AG04449 (cell line): ENCODE measurements at places on chromosomes 2 and 18.

DNA sequence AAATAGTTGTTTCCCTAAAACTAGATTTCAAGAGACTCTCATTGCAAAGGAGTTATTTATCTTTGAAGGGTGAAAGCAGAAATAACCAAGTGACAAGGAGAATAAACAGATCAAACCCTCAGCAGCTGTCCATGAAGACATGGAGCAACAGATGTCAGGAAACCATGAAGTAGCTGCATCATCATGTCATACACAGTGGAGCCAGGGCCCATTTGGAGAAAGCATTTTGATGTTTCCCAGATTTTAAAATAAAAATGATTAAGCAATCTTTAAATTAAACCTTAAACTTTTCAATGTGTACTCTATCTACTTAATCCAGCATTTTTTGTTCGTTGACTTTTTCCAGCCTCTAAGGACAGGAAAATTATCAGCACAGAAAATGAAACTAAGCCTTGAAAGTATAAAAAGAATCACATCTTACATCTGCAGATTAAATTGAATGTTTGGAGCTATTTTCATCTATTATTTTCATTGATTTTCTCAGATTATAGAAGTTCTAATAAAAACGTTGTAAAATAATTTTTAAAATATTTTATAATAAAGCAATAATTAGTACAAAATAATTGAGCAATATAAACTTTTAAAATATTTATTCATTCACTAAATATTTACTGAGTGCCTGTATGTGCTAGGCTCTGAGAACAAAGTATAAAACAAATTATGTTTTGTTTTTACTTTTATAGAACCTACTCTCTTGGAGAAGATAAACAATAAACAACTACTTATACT lies 860.1 kb downstream of the BCL11A start:
- DNase-seq: no peak

- no peak for DNase-seq
These were observed 24.1 kb downstream of the GULP1 start for GRCh38 chr2:188315750-188316149.

DNA sequence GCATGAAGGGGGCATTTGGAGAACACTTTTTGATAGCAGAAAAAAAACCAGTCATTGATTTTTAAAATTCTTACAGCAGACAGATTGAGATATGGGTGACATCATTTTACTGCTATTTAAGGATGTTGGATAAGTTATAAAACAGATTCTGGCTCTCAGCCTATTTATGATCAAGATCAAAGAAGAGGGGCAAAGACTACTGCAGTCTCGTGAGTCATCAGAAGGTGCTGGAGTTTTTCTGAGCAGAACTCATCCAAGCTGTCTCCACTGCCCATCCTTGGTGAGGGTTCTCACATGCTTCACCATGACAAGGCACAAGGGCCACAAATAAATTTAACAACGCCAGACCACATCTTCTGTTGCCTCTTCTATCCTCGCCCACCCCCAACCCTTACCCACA lies 58.8 kb downstream of the ST6GAL2 start:
- DNase-seq: no peak

- no peak for DNase-seq
These were observed 38.4 kb downstream of the TBC1D8 start for GRCh38 chr2:101112772-101113157.

GRCh38 chr2:66576561-66577320 lies 141.8 kb downstream of the MEIS1 start:
- no peak for DNase-seq

- DNase-seq: no peak
These were observed 6.0 kb downstream of the CIAO1 start for GRCh38 chr2:96271995-96272394.

- DNase-seq: peak; percentile 14
These were observed 127.8 kb downstream of the STK39 start for GRCh38 chr2:168119515-168120141.

DNA sequence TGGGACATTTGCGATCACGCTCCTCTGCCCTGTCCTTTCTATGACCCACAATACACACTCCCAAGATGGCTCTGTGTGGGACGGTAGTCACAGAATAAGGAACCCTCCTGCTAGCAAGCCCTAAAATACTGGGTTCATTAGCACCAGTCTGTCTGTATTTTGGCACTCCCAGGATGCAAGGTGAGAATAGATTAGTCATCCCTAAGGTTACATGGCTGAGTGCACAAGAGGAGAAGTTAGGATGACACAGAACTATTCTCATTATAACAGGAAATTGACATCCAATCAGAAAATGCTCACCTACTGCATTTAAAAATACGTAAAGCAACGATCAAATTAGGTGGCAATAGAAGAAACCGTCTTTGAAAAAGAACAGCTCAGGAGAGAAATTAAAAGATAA lies 590.2 kb downstream of the EPHA4 start:
- DNase-seq: no peak

DNA sequence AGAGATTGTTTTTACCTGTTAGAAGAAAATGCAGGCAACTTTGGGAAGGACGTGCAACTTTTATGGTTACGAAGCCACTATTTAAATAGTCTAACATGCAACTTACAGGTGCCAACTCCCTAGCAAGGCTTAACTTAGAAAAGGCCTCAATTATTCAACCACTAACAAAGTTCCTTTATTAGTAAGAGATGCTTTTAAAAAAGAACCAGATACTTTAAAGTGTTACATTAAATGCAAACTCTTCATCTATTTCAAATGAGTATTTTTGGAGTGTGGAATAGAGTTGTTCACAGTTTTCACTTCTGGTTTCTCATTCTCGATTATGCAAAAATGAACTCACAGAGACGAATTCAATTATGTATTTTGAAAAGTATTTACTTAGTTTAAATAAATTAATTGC lies 51.7 kb downstream of the PELI1 start:
- DNase-seq: no peak

- no peak for DNase-seq
These were observed 41.0 kb upstream of the EPC2 start for GRCh38 chr2:148603562-148603920.

GRCh38 chr2:123080331-123080730 lies 944.8 kb upstream of the CNTNAP5 start:
- DNase-seq: no peak

- DNase-seq: no peak
These were observed 117.2 kb upstream of the HS6ST1 start for GRCh38 chr2:128435576-128436478.

GRCh38 chr2:68196120-68196716 lies 38.5 kb downstream of the PNO1 start:
- DNase-seq: peak; percentile 5

DNA sequence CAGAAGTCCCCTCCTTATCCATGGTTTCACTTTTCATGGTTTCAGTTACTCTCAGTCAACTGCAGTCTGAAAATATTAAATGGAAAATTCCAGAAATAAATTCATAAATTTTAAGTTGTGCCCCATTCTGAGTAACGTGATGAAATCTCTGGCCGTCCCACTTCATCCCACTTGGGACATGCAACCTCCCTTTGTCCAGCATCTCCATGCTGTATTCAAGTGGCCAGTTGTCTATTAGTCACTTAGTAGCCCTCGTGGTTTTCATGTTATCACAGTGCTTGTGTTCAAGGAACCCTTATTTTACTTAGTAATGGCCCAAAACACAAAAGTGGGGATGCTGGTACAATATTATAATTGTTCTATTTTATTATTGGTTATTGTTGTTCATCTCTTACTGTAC lies 18.0 kb upstream of the DAPL1 start:
- no peak for DNase-seq

DNA sequence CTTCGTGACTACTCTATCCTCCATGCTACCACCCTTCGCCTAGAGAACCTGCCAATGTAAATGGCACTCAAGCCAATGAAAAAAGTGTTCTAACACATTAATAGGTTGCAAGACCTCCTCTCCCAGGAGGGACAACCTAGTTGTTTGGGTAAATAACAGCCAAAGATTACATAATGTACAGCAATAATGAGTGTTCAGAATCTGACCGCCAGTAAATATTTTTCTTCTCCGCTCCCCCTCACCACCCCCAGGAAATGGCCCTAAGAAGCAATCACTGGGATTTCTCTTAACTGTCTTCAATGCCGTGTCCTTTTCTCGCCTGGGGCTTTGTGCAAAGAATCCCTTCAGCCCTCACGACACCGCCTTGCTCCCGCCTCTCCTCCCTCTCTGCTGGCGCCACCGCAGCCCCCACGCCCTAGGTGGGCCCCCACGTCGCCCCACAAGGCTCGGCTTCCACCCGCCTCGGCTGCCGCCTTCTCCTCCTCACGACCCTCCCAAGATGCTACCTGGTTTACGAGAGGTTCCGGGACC lies 458 bp downstream of the HYCC2 start:
- no peak for DNase-seq

- DNase-seq: no peak
These were observed 2.5 kb downstream of the MYCN start for GRCh38 chr2:15942711-15943345.

GRCh38 chr2:137913169-137913568 lies 51.1 kb upstream of the HNMT start:
- DNase-seq: no peak

DNA sequence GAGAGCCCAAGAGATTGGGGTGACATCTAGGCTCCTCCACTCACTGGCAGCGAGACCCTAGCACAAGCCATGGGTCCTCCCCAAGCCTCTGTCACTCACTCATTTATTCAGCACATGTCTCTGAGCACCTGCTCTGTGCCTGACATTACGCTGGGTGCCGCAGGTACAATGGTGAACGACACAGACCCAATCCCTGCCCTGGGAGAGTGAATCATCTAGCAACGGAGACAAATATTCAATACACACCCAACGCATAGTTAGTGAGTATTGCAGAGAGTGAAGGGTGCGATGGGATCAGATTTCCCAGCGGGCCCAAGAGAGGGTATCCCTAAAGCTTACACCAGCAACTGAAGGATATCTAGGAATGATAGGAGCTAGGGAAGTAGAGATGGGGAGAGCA lies 45.5 kb downstream of the ZFP36L2 start:
- no peak for DNase-seq

DNA sequence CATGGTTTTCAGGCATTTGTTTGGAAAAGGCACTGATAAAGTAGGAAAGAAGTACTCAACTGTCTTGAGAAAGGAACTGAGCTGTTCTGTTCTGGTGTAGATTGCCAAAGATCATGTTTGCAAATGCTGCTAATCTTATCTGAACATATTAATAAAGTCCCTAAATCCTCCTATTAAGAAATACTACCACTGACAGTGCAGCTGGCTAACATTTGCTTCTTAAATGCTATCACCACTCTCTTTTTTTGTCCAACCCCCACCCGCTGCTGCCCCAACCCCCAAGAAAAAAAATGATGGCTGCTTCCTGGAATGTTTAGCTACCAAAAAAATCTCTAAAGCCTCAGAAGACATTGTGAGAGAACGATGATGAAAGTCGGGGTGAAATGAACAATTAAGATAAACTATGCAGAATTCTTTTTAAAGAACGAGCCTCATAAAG lies 130.7 kb downstream of the CCBE1 start:
- DNase-seq: peak; percentile 33

DNA sequence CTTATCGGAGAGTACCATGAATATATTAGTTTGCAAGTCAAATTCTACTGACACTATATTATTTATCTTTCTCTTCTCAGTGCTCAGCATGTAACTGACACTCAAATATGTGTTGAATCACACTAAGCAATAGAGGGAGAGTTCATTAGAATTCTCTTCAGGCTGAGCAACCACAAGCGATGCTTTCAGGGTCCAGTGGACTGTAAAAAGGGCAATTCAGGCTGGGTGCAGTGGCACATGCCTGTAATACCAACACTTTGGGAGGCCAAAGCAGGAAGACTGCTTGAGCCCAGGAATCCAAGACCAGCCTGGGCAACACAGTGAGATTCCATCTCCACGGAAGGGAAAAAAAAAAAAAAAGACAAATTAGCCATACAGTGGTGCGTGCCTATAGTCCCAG lies 16.3 kb downstream of the PDE6D start:
- no peak for DNase-seq

- DNase-seq: no peak
These were observed 107.8 kb downstream of the TANC1 start for GRCh38 chr2:159076241-159076640.

GRCh38 chr18:6891788-6892187 lies 162.3 kb downstream of the ARHGAP28 start:
- no peak for DNase-seq

- DNase-seq: no peak
These were observed 1.1 kb upstream of the NEURL3 start for GRCh38 chr2:96506016-96506906.

DNA sequence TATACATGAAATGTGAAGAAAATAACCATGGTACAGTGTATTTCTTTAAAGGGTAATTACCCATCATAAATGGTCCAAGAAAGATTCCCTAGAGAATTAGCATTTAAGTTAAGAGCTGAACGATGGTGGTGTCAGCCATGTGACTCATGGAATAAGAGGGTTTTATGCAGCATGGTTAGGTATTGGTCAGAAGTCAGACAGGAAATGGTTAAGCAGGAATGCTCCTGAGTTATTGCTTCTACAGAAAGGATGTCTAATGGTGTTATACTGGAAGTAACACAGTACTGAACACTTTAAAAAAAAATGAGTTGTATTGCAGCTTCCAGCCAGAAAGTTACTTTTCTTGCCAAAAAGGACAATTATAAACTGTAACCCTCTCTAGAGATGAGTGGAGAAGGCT lies 72.7 kb upstream of the UBE2E3 start:
- DNase-seq: peak; percentile 33

GRCh38 chr18:8525692-8526091 lies 83.5 kb upstream of the RAB12 start:
- DNase-seq: no peak

DNA sequence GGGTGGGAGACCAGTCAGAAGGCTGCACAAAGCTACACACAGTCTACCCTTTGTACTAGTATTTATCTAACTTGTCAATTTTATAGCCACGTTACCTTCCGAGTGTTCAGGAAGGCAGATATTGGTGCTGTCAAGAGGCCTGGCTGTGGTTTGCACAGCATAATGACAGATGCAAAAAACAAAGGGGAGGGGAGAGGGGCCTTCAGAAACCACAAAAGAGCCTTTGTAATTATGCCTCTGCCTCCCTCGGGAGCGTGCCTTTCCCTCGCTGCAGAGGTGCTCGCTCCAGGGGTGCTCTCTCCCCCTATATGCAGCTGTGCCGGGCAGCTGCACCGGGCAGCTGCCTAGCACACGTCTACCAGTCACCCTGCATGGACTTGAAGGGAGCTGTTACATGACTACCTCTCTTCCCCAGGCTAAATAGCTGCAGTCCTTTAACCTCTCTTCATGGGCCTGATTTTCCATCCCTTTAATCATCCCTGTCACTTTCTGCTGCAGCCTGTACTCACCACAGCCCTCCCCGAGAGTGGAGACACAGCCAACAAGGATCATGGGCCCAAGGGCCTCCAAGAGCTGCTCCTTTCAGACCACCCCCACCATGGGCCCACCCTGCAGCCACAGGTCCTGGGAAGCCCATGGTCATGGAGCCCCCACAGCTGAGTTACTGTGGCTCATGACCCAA lies 168.4 kb upstream of the PKDCC start:
- no peak for DNase-seq

- DNase-seq: no peak
These were observed 84.2 kb upstream of the RMP24 start for GRCh38 chr18:35888329-35888728.

DNA sequence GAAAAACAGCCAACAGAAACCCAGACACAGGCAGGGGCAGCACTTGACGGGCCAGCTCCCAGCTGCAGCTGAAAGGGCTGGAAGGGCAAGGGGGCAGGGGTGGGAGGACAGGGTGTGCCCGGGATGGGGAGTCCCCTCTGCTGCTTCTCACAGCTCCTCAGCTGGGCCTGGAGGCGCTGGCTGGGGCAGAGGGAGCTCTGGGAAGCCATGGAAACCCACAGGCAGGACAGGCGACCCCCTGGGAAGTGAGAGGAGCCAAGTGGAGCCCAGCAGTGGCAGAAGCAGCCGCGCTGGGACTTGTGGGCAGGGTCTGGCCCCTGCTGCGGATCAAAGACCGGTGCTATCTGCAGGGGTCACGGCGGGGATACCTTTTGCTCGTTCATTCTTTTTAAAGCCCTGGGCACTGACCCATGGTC lies 20.7 kb downstream of the OTOF start:
- no peak for DNase-seq
